A549 treated with RU486 at 1 μM for 4 hours (cell line): ENCODE measurements at places on chromosomes 5 and 9. TPM values are rescaled to one million over a fixed set of nuclear protein-coding genes. Genes with fewer than 3 reads are reported as not detected.

The IL33 gene
- total RNA-seq = 0.27 to 1.0 TPM (median 0.56 TPM) in 5 replicates

The PCDHA7 gene
- 0.05 to 0.15 TPM (median 0.11 TPM) in 4 of 5 replicates, not detected in the other for total RNA-seq

The DDX4 gene
- total RNA-seq = not detected in 5 replicates

The GPR21 gene
- not detected in 5 replicates for total RNA-seq

The RBM22 gene
- 46.5 to 55.1 TPM (median 47.1 TPM) in 5 replicates for total RNA-seq

The PDCD1LG2 gene
- total RNA-seq = 0.24 to 0.43 TPM (median 0.40 TPM) in 5 replicates

The NMUR2 gene
- total RNA-seq = 0.08 to 0.14 TPM in 2 of 5 replicates, not detected in the others

The SPATA31E1 gene
- not detected in 5 replicates for total RNA-seq

The STRBP gene
- 11.4 to 16.1 TPM (median 14.4 TPM) in 5 replicates for total RNA-seq

The CBY3 gene
- total RNA-seq = not detected in 5 replicates

The CLIC3 gene
- total RNA-seq = 2.0 to 3.7 TPM (median 3.4 TPM) in 5 replicates

The C9orf40 gene
- total RNA-seq = 7.1 to 12.0 TPM (median 11.0 TPM) in 5 replicates

The PRR7 gene
- 17.5 to 43.9 TPM (median 41.0 TPM) in 5 replicates for total RNA-seq

The RORB gene
- total RNA-seq = not detected in 5 replicates

The ZNF454 gene
- not detected in 5 replicates for total RNA-seq

The RNF14 gene
- total RNA-seq = 37.9 to 54.4 TPM (median 46.0 TPM) in 5 replicates

The PCDHA9 gene
- 0.04 TPM in 1 of 5 replicates, not detected in the others for total RNA-seq
